ENCODE measurements at places on chromosomes 7 and 10.

- DNase-seq = no peak
These were observed 6.5 kb downstream of the MNX1 start for GRCh38 chr7:157003756-157004520.

DNA sequence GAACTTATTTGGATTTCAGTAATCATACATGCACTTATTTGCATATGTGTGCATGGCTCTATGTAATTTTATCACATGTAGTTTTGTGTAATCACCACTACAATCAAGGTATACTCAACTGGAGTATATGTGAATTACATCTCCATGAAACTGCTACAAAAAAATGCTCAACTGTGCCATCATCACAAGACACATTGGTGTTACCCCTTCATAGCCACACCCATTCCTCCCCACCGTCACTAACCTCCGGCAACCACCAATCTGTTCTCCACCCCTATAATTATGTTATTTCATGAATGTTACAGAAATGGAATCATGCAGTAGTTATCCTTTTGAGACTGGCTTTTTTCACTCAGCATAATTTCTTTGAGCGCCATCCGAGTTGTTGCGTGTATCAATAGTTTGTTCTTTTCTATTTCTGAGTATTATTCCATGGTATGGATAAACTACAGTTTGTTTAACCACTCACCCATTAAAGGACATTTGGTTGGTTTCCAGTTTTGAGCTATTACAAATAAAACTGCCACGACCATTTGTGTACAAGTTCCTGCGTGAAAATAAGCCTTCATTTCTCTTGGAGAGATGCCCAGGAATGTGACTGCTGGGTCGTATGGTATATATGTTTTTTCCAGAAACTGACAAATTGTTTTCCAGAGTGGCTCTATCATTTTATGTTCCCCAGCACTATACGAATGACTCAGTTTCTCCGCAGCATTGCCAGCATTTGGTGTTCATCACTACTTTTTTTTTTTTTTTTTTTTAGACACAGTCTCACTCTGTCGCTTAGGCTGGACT is 11.3 kb upstream of the SMO start:
- DNase-seq = no peak

DNA sequence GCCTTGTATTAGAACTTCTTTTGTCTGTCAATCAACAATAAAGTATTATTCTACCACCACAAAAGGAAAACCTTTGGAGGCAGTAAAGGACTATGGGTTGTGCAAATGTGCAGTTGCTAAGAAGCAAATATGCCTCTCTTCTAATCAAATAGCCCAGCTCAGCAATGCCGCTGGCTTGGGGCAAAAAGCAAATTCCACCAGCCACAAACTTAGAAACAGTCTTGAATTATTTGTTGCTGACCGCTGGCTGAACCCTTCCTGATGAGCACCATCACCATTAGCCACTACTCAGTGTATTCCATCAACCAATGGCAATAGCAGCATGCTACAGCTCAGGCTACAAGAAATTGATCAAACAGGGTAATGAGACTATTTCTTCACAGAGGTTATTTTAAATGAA is 51.0 kb downstream of the SKAP2 start:
- no peak for DNase-seq

DNA sequence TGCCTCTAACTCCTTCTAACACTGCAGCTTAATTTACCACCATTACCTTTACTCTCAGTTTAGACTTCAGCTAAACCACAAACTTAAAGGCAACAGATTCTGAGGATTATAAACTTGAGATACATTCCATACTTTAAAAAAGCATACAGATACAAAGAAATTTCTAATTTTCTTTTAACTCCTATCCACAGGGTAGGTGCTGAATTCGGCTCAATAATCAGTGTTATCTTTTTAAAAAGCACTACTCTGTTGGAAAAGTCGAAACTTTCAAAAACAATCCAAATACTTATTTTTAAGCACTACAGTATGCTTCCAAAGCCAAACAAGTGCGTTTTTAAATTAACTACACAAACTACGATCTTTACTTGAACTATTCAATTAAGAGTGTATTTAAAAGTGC is 1.0 kb downstream of the SMNDC1 start:
- DNase-seq = no peak

- peak; percentile 99 for DNase-seq
These were observed 528 bp upstream of the TNRC18 start for GRCh38 chr7:5423976-5424748.

DNA sequence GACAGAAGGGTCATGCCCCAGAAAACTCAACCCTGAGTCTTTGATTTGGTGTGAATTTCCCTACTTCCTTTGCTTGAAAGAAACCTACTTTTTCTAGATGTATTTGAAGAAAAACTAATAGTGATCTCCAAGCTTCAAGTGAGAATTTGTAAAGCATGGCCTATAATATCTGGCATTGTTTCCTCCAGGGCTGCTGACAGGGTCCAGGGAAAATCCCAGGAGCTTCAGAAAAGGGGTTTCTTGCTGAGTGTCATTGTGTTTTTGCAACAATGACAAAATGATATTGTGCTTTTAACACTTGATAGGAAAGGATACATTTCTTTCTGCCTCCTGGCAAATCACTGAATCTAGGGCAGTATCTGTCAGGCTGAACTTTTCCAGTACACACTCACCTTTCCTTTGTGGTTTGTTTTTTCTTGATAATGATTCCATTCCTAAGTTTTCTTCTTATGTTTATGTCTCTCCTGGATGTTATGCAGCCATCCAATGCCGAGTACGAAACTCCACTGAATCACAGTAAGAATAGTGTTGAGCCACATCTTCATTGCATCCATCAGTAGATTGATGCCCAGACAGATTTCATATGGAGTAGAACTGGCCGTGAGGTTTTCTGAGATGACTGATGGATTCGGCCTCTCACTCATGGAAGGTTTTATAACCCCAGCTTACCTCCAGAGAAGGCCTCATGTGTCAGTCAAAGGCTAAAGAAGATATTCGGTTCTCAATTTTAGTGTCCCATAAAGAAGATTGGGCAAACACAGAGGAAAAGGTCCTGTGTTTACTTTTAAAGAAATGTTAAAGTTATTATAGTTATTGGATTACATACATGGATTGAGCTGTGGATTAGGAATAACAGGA is 76.9 kb upstream of the STEAP1B start:
- DNase-seq = no peak

DNA sequence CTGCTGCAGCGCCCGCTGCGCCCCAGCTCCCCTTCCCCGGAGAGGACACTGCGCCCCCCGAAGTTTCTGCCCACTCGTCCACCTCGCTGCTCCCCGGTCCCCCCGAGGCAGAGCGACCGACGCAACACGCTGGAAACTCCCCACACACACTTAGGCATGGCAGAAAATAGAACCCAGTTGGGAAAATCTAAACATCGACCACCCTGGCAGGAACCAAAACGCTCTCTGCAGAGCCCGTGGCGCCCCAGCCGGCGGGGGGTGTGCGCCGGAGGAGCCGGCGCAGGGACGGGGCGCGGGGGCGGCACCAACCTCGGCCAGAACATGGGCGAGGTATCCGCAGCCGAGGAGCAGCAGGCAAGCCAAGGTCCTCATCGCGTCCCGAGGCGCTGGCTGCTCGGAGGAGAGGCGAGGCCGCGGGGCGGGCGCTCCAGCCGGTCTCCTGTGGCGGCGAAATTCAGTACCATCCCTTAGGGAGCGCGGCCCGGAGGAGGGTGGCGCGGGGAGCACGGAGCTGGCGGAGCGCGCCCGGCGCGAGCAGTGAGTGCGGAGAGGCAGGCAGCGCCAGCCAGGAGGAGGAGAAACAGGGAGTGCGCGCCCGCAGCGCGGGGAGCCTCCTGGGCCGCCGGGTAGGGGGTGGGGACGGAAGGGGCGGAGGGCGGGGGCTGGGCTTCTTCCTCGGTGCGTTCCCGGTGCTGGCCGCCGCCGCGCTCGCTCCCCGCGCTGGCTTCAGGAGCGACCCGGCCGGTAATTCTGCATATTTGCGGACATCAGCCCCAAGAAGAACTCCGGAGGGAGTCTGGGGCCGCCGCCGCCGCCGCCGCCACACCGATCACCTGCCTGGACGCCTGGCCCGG is 789 bp downstream of the PDGFA start:
- peak; percentile 77 for DNase-seq

GRCh38 chr7:26792576-26792975 is 71.8 kb downstream of the SKAP2 start:
- DNase-seq = no peak

DNA sequence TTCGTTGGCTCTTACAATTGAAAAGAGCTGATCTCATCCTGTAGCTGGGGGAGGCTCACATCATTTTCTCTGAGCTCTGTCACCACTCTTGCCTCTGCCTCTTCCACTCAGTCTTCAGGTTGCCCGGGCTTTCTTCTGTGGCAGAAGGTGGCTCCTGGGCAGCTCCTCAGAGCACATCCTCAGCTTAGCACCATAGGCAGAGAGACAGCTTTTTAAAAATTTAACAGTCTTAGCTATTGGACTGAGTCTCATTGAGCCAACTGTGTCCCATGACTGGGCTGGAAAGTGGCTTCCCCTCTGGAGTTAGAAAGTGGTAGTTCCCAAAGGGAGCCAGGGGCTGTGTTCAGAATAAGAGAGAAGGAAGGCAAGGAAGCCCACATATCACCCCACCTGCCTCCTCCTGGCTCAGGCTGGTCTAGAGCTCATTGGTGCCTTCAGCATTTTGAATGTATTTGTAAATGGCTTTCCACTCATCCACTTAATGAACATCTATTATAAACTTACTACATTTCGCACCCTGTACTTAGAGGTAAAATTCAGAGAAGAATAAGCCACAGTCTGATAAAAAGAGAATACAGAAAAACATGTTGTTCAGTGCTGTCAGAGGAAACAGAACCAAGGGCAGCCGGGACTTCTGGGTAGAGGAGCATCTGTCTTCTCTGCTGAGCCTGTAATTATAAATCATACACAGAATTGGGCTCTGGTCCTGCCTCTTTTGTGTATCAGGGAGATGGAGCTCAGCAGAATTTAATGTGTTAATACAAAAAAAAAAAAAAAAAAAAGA is 119.3 kb downstream of the WDFY4 start:
- DNase-seq = no peak

GRCh38 chr7:1663857-1664651 is 6.0 kb upstream of the ELFN1 start:
- no peak for DNase-seq

GRCh38 chr7:4266270-4267040 is 415.6 kb upstream of the FOXK1 start:
- no peak for DNase-seq

GRCh38 chr7:126843336-126843735 is 409.4 kb downstream of the GRM8 start:
- DNase-seq = no peak

- no peak for DNase-seq
These were observed 16.5 kb downstream of the AVL9 start for GRCh38 chr7:32511791-32512190.

DNA sequence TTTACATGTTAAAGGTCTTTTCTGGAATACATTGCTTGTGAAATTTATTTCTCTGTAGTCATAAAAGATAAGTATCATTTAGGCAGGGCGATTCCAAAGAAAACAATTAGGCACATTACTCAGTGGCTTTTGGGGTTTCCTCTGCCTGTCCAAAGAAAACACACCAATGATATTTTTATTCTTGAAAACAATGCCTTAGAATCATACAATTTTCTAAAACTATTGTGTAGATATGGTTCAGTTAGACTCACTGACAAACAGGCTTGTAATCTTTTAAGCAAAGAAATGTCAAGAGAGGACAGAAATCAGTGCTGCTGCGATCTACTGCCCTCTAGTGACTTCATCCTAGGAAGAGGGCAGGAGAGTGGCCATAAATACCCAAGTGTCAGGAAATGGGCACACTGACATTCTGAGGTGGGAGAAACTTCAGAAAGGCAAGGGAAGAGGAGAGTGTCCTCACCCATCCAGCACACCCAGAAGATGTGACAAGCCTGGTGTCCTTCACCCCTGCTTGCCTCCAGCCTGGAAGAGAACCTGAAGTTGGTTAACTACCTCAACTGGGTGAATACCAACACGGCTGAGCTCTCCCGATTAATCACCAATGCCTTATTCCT is 120.5 kb downstream of the GALNT11 start:
- DNase-seq = peak; percentile 8

DNA sequence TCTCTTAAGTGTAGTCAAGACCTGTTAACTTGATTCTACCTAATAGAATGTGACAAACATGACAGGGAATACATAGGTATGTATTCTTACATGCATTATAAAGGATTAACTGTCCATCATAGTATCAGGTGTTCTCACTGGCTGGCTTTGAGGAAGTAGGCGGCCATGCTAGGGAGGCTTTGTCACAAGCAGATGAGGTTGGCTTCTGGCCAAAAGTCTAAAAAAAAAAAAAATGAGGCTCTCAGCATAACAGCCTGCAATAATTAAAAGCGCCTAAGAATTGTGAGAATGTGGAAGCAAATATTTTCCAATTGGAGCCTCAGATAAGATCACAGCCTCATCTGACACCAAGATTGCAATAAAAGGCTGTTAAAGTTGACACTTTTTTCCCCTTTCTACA is 1256.8 kb upstream of the SORCS1 start:
- no peak for DNase-seq
